Stimulated activated CD8-positive, alpha-beta memory T cell treated with anti-CD3 and anti-CD28 coated beads, Interleukin-4, amount 100 ng/mL, for 24 hours (primary cell): ENCODE measurements at places on chromosomes 1 and 21.

GRCh38 chr1:219149953-219150352 is 23.7 kb upstream of the LYPLAL1 start:
- DNase-seq: no peak

- DNase-seq: no peak
Observed at GRCh38 chr1:179888071-179888470, 6.0 kb downstream of the TOR1AIP1 start.

GRCh38 chr21:22796147-22796546 is 1797.9 kb downstream of the NCAM2 start:
- no peak for DNase-seq

GRCh38 chr1:205210756-205211168 is 740 bp downstream of the DSTYK start:
- DNase-seq: no peak

GRCh38 chr1:223331929-223332328 is 32.0 kb downstream of the SUSD4 start:
- DNase-seq: no peak

DNA sequence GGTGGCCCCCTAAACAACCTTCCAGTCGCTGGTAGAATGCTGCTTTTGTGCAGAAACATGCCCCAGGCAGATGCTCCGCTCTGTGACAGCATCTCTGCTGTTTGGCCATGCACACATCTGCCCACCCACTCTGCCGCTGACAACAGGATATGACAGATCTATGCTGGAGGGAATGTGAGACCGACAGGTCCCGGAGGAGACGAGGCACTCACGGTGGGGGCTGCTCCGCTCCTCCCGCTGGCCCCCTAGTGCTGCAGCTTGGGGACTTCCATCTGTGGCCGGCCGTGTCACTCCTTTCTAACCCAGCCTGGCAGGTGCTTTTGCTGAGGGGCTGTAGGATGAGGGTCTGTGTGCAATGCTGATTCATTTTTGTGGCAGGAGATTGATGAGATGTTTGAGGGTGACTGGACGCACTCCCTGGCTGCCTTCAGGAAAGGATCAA is 49.1 kb upstream of the DMRTB1 start:
- peak; percentile 48 for DNase-seq

- no peak for DNase-seq
Observed at GRCh38 chr1:246152986-246153431, 354.1 kb downstream of the SMYD3 start.

DNA sequence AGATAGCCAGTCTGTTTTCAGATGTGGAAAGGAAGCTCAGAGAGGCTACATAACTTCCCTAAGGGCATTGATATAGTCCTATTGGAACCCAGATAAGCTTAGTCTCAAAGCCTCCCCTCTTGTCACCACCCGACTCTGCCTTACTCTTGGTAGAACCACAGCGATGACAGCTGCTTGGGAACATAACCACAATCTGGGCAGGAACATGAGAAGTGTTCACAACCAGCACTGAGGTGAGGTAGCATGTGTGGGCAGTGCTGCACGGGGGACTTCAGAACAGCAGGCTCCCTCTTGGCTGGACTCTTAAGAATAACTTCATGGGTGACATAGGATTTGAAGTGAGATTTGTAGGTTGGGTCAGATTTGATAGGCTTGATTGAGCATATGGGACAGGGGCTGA is 9.3 kb upstream of the S100A10 start:
- DNase-seq: no peak

- no peak for DNase-seq
Observed at GRCh38 chr21:18899261-18899660, 495.7 kb upstream of the TMPRSS15 start.

- DNase-seq: no peak
Observed at GRCh38 chr1:57019236-57019839, 53.5 kb upstream of the C8B start.

DNA sequence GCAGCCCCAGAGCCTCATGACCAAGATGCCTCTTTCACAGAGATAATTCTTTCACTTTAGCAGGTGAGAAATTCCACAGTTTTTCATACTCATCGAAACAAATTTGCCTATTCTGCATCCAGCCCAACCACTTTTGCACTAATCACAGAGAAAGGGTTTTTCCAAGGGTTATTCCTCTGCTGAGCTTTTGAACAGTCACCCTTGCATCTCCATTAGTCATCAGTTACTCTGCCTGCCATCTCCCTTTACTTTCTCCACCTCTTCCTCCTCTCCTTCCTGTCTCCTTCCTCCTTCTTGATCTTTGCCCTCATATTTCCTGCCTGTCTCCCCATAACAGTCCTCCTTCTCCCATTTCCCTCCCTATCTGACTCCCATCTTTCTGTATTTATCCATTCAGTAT is 43.9 kb downstream of the FH start:
- DNase-seq: no peak

GRCh38 chr1:46204406-46204742 is 1.2 kb downstream of the LURAP1 start:
- DNase-seq: no peak

DNA sequence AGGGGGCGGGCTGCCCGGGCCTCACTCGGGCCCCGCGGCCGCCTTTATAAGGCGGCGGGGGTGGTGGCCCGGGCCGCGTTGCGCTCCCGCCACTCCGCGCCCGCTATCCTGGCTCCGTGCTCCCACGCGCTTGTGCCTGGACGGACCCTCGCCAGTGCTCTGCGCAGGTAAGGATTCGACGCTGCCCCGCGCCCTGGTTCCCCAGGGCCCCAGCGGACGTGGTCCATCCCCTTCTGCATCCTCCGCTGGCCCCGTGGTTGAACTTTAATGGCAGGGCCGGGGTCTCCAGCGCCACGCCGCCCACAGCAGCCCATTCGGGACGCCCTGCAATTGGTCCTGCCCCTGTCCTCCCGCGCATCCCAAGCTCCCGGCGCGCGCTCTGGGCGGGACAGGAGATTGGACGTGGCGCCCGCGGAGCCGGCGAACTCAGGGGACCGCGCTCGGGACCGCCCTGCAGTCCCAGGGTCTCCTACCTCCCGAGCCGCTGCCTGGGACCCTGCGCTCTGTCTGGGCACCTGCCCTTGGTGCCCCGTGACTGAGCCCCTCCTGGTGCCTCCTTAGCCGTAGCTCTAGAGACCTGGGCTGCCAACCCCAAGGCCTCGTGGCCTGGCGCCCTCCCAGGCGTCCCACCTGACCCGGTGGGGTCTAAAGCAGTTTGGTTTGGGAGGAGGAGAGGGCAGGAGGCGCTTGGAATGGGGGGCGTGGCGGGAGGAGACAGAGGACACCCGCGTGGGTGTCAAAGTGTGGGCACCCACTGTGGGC is at the start of gene ALPL:
Gene ALPL (plus strand): TSS at position 73 of the 762 bp plus-strand sequence. CDS start 44,659 bp downstream, outside the sequence.
- DNase-seq: no peak

DNA sequence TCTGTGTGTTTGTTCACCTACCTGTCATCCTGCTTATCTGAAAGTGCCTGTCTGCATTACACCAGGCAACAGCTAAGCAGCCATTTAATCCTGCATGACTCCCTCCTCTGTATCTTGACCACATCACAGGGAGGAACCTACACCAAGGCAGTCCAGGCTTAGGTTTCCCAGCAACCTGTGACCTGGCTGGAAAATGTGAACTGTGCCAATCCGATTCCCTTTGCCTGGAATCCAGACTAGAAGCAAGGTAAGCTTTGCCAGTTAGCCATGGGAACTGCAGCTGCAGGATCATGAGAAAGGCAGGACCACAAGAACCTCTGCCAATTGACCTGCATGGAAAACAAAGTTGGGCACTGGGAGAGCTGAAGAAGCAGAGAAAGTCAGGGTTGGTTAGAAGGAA is 6.3 kb upstream of the ATP1B1 start:
- DNase-seq: no peak

- no peak for DNase-seq
Observed at GRCh38 chr1:92748138-92748537, 36.8 kb downstream of the EVI5 start.

- no peak for DNase-seq
Observed at GRCh38 chr1:179195376-179195775, 34.1 kb downstream of the ABL2 start.

DNA sequence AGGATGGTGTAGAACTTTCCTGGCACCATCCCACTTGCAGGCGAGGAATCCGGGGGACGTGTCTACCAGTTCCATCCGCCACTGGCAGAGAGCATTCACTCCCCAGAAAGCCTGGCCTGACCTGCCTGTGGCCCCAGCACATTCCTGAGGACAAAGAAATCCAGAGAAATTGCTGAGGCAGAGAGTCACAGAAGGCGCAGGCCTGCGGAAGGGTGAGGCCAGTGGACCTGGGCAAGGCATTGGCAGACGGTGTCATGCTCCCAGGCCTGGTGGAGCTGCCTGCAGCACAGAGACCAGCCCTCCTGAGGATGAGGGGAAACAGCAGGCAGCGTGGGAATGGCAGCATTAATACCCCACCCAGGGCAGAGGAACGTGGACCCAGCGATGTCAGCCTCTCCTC is 81.2 kb upstream of the F3 start:
- DNase-seq: no peak

- DNase-seq: no peak
Observed at GRCh38 chr1:111851552-111851951, 95.9 kb downstream of the DDX20 start.

DNA sequence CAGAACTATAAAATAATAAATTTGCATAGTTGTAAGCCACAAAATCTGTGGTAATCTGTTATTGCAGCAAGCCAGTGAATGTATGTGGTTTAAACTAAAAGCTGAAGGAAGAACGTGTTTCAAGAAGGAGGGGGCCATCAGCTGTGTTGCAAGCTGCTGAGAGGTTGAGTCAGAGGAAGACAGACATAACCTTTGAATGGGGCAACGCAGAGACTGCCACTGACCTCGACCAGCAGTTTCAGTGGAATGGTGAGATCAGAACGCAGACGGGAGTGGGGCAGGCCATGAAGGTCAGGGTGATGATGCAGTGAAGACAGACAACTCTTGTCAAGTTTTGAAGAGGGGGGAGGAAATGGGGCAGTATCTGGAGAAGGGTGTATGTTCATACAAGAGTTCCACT is 23.2 kb upstream of the QSOX1 start:
- DNase-seq: no peak

DNA sequence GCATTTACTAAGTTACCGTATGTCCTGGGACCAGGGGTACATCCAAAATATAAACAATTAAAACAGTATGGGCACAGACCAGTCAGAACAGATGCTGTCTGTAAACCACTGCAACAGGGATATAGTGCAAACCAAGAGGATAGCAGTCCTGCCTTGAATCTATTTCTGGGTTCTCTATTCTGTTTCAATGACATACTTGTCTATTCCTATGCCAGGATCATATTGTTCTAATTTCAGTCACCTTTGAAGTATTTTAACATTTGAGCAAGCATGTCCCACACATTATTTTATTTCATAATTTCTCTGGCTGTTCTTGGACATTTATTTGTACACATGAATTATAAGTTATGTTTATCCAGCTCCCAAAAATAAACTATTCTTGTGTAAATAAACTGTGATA is 28.2 kb upstream of the SYDE2 start:
- DNase-seq: no peak

- no peak for DNase-seq
Observed at GRCh38 chr1:55503663-55504305, 288.6 kb upstream of the USP24 start.

DNA sequence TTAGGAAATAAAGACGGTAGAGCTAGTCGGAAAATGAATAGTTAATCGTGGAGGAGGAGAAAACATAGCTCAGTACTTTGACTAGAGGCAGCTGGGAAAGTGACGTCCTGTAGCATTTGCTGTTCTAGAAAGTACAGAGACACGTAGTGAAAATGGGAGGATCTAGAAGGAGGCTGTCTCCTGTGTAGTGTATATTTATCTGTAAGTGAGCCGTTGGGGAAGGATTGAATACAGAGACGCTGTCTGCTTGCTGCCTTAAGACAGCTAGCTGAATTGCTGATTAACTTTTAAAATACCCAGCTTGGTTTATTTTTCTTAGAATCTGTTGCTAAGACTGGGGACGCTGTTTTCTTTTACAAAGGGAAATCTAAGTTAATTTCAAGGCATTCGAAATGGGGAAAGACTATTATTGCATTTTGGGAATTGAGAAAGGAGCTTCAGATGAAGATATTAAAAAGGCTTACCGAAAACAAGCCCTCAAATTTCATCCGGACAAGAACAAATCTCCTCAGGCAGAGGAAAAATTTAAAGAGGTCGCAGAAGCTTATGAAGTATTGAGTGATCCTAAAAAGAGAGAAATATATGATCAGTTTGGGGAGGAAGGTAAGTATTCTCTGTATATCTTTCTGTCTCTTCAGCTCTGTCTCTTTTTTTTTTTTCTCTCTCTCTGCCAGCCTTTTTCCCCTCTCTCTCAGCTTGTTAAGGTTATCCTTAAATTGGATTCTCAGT is at the start of gene DNAJB4:
Gene DNAJB4 (plus strand): TSS at position 221 of the 729 bp plus-strand sequence. CDS start 172 bp downstream, at position 393.
- DNase-seq: no peak

GRCh38 chr1:178566187-178566586 is 53.3 kb downstream of the TEX35 start:
- DNase-seq: no peak

GRCh38 chr1:33060579-33061083 is 20.3 kb upstream of the AZIN2 start:
- no peak for DNase-seq

DNA sequence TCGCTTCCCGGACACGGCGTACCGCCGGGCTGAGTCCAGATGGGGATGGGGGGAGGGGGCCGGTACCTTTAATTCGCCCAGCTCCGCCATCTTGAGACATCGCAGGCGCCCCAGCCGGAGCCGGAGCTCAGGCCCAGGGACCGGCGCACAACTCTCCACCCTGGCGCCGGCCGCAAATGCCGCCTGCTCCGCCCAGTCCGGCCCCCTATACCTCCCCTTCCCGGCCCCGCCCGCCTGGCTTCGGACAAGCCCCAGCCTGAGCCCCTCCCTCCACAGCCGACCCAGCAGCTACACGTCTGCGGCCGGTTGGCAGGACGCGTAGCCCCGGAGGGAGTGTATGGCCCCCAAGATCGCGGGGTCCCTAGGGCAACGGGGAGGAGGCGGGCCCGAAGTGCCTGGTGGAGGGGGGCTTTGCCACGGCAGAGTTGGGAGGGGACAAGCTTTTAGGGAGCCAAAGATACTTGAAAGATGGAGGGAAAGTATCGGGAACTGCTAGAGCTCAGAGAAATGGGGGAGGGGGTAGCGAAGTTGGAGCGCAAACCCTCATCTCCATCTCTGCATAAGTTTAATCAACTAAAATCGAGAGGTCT is at the start of gene PIAS3:
Gene PIAS3 (minus strand): TSS at position 181 of the 590 bp plus-strand sequence. CDS start 91 bp downstream, at position 90.
- DNase-seq: peak; percentile 83

GRCh38 chr1:171800342-171800741 is 18.9 kb downstream of the METTL13 start:
- no peak for DNase-seq

GRCh38 chr1:22531251-22531650 is 32.0 kb upstream of the EPHA8 start:
- no peak for DNase-seq

GRCh38 chr1:31764312-31765040 is at the start of gene ADGRB2:
Gene ADGRB2, minus strand, starts transcription at chr1:31764340. Its CDS starts 7,119 bp downstream, at chr1:31757221.
- DNase-seq: no peak

GRCh38 chr1:19563324-19564097 is 78.2 kb upstream of the CAPZB start:
- DNase-seq: no peak

DNA sequence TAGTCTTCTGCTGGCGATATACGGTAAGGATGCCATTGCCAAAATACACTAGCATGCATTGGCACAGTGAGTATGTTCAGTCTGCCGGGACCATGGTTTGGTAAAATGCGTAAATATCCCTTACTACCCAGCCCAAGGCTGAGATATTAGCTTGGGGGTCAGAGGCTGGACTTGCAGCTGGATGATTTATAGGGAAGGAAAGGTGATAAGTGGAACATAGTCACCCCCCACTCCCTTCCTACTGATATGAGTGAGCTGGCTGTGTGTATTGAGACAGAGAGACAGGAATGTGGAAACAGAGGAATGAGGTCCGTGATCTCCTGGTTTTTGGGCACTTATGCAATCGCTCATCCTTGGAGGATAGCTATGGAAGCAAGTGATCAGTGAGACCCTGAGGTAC is 642.8 kb downstream of the KCNT2 start:
- DNase-seq: no peak

- DNase-seq: no peak
Observed at GRCh38 chr1:164622068-164622845, 63.3 kb downstream of the PBX1 start.
